ENCODE measurements at places on chromosomes 3 and 15.

DNA sequence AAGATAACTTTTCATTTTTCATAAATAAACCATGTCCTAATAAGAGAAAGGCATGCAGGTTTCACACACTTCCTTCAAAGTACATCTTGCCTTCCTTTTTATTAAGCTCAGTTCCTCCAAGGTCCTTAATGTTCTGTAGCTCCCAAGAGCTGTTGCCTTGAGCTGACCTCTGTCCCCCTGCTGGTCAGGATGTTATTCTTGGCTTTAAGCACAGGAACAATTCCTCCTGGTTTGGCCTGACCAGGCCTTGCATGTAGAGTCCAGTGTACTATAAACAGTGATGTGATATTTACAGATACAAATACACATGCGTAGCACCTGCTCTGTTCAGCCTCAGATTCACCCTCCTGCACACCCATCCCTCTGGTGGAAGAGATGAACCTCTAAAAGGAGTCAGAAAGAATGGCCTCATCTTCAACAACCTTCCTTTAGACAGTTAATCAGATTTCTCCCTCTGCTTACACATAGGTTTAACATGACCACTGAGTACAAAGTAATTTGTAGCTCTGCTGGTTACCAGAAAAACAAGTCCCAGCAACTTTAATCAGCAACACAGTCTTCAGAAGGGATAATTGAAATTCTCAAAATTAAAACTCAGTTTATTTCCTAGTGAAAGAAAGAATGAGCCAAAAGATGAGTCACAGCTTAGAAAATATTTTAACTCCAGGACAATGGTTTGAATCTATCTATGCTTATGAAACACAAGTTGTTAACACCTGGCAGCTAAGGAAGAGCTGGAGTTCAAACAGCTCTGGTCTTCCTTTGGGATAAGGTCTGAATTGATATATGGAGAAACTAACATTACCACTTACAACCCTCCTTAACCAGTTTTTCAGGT, 46.5 kb downstream of the PTPN9 start:
- DNase-seq, result peak; percentile 29

DNA sequence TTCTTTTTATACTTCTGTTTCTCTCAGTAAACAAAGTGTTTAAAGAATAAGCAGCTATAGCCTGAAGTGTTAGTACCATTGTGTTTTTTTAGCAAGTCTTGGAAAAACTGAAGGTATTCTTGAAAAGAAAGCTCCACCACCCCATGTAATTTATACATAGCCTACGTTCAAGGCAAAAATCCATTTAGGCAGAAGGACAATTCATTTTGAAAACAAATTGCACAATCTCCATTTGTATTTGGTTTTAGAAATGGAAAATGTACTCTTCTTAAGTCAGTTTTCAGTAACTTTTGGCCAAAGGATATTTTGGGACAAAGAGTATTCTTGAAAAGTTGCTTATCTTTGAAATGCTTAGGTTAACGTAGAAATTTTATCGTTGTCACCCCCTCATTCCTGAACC, 34.5 kb downstream of the PTPRG start:
- no peak for DNase-seq

DNA sequence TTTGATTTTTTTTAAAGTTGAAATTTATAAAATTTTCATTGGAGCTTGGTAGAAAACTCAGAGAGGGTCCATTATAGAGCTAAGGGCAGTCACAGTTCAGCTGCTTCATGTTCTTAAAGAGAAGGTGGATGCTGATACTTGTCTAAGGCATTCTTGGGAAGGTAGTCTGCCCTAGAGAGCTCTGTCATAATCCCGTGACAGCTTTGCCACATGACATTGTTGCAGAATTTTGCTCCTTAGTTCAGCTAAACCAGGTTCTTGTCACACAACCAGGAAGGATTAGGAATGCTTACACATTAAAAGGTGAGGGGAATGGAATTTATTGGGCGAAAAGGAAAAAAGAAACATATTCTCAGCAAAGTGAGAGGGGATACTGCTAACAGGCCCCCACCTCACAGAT, 130.9 kb downstream of the GMNC start:
- DNase-seq, result no peak

DNA sequence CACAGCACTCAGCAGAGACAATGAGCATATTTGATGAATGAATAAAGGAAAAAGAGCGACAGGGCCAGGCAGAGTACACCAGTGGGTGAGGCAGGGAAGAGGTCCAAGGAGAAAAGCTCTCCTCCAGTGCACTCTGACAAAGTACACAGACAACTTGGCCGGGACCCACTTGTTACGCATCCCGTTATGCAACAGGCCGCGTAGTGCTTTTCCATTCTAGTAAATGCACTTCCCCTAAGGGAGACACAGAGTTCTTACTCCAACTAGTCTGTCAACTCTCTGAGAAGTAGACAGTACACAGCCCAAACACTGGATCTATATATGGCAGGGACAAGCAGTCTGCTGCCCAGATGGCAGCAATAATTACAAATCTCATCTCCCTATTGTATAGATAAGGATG, 18.5 kb downstream of the LARP6 start:
- DNase-seq, result no peak

GRCh38 chr15:72042054-72042453, 75.9 kb downstream of the MYO9A start:
- DNase-seq, result no peak

GRCh38 chr3:178277605-178278004, 258.6 kb upstream of the KCNMB2 start:
- no peak for DNase-seq

- DNase-seq, result no peak
Measured at GRCh38 chr15:89399238-89400115, 64.9 kb upstream of the POLG start.

- no peak for DNase-seq
Measured at GRCh38 chr15:100710222-100710621, 107.8 kb downstream of the ASB7 start.

DNA sequence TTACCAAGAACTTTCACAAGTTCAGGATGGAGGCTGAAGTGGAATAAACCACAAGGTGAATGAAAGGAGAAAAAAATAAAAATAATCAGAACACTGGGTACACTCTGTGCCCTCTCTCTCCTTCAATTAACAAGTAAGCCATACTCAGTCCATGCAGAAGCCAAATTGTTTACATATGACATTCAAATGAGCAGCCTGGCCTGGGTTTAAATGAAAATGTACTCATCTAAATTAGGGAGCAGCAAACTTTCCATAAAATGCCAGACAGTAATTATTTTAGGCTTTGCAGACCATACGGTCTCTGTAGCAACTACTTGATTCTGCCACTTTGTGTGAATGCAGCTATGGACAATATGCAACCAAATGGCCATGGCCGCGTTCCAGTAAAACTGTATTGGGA, 376.6 kb downstream of the MAGI1 start:
- no peak for DNase-seq

GRCh38 chr3:128969993-128970739, 23.7 kb downstream of the CFAP92 start:
- DNase-seq, result peak; percentile 50

- DNase-seq, result no peak
Measured at GRCh38 chr3:4606911-4607310, 113.8 kb downstream of the ITPR1 start.

DNA sequence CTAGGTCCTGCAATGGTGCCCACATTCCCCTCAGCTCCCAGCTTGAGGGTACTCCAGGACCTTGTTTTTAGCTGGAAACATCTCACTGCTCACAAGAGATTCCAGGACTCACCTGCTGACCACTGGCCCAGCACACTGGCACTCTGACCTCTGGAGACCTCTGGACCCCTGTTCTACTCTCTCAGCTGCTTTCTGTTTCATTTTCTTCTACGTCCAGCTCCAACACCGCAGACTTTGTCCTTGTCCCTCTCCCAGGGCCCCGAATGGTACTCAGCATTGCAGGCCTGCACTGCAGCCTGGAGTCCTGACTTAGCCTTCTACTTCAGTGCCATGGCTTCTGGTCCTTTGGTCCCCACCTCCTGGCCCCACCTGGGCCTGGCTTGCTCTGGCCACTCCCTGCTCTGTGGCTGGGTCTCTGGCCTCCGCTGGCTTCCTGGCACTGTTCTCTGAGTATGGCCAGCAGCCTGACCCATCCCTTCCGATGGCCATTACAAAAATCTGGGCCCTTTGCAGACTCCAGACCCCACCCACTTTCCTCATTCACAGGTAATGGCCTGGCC, 27.9 kb downstream of the KY start:
- DNase-seq, result no peak

DNA sequence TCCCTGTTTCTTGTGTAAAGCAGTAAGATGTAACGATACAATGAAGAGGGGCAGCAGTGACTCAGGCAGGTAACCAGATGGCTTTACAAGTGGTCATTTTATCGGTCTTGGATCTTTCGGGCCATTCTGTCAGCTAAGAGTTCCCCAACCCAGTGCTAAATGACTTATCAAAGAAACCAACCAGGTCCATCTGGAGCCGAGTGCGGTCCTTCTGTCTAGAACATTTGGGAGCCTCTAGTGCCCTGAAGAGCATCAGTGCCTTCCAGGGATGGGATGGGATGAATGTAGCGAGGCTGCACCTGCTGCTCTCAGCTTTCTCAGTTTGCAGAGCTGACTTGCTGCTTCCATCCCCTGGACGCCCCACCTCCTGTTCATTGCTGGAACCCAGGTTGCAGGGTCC, 131.7 kb upstream of the AGBL1 start:
- DNase-seq, result no peak

GRCh38 chr3:106837616-106838015, 539.6 kb upstream of the CCDC54 start:
- DNase-seq, result no peak

DNA sequence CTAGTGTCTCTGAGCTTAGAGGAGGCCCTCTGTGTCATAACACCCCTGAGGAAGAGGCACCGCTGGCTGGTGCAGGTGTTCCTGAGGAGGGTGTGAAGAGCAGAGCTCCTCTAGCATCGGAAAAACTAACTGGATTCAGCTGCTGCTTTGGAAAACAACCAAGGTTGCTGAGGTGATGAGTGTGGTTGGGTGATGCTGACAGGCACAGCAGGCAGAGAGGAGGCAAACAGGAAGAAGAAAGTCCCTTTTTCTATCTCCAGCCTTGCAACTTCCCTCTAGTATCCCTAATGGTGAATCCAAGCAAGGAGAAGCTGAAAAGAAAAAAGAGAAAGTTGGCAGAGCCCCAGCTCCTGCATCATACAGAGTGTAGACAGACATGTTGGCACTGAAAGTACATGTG, 3.8 kb upstream of the OR4F15 start:
- DNase-seq, result peak; percentile 39

All from H4 (cell line).